ENCODE measurements at places on chromosomes 6 and 20.

GRCh38 chr6:150865043-150865405, 478 bp upstream of the MTHFD1L start:
- no peak for DNase-seq

DNA sequence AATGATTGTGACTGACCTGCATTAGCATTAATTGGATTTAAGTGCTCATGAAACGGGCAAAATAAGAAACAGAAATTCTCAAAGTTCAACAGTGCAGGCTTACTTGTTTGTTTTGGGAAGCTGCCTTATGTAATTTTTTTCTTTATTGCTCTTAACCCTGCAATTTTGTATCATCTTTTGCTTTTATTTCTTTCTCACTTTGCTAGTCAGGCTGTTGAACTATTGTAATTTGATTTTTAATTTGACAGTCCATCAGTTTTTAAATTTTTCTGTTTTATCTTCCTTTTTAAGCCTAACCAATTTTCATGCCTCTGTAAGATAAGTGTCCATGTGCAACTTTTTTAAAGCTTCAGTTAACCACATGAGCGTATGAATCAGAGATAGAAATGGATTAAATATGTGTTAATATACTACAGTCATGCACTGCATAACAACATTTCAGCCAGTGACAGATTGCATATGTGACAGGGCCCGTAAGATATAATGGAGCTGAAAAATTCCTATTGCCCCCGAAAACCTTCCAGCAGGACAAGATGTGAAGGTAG, 44.6 kb downstream of the PEX7 start:
- no peak for DNase-seq

GRCh38 chr6:30777155-30777485, 32.8 kb upstream of the IER3 start:
- DNase-seq, result no peak

GRCh38 chr6:1015825-1016224, 296.1 kb upstream of the FOXQ1 start:
- DNase-seq, result no peak

GRCh38 chr6:142824426-142824825, 120.5 kb downstream of the HIVEP2 start:
- no peak for DNase-seq

DNA sequence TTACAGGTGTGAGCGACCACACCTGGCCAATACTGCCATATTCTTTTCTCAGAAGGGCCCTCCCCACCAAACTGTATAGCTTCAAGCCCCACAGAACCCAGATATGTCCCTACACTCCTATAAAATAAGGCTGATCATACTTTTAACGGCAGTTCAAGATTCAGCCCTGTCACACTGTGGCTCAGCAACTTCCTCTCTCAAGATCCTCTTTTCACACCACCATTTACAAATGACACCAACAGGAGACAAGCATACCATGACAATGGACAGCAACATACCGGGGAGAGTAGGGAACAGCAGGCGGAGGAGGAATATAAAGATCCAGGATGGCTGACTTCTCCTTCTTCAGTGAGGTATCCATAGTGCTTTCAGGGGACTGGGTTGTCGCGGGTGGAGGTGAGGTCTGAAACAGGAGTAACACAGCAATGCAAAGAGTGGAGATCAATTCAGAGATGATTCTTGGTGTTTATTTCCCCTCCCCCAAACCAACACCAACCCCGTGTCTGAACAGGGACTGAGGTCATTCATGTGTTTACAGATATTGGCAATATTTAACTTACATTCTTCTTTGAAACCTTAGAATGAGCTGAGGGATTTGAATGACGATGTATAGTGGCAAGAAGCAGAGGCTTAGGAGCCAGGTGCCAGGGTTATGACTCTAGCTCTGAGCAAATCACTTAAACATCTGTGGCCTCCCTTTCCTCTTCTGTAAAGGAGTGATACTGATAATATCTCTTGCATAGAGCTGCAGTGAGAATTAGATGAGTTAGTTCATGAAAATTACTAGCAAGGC, 57.6 kb upstream of the IPCEF1 start:
- no peak for DNase-seq

DNA sequence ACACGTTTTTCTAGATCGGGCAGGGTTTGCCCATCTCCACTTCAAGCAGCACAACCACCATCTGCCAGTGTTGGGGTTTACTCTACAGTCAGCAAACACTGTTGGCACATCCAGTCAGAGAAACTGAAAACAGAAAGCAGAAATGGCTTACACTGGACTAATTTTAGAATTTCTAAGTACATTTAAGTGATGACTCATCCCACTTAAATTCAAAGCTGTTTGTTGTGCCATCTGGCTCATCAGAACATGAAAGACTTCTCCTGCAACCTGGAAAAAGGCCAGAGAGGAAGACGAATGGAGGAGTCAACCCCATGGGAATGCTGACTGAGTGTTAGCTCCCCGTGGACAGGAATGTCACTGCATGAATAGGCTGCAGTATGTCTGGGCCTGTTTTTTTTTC, 21.8 kb downstream of the FAM209B start:
- DNase-seq, result peak; percentile 99

DNA sequence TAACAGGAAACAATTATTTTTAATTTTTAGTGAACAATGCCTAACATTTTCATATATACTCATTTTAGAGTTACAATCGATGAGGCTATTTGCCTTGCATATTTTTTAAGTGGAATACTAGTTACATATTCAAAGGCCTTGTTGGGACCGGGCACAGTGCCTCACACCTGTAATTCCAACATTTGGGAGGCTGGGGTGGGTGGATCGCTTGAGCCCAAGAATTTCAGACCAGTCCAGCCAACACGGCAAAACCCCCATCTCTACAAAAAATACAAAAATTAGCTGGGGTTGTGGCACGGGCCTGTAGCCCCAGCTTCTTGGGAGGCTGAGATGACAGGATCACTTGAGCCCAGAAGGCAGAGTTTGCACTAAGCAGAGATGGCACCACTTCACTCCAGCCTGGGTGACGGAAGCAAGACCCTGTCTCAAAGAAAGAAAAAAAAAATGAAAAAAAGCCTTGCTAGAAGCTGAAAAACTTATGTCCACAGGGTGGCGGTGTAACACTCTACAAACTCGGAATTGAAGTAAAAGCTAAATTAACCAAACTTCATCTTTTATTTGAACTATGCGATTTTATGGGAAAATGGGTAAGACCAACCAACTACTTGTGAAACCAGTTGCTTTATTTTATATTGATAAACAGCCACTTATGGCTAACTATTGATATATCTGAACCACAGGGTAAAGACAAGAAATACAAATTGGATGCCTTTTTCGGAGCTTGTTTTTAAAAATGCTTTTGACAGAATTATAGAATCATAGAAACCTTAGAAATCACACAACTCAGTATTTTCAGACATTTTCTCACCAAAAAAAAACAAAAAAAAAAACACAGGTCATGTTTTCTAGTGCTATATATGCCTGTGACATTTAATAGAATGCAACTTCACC, 24.1 kb upstream of the ROS1 start:
- no peak for DNase-seq

Data from RWPE1 (cell line).